ENCODE measurements at places on chromosomes 5 and 9. TPM values are rescaled to one million over a fixed set of nuclear protein-coding genes. Genes with fewer than 3 reads are reported as not detected.

NME5 gene
- total RNA-seq: 1.8 TPM

SLC25A2 gene
- total RNA-seq: 1.9 TPM

BAAT gene
- not detected for total RNA-seq

ORM2 gene
- not detected for total RNA-seq

SOHLH1 gene
- total RNA-seq: not detected

PRRX2 gene
- 92.7 TPM for total RNA-seq

LEAP2 gene
- total RNA-seq: 0.12 TPM

SLC36A2 gene
- total RNA-seq: not detected

TAS2R1 gene
- not detected for total RNA-seq

PCDHGB1 gene
- total RNA-seq: 3.5 TPM

ENHO gene
- not detected for total RNA-seq

CKMT2 gene
- total RNA-seq: not detected

Data from hair follicle dermal papilla cell (primary cell).